ENCODE measurements at places on chromosomes 1 and 21. TPM values are rescaled to one million over a fixed set of nuclear protein-coding genes. Genes with fewer than 3 reads are reported as not detected.

DNA sequence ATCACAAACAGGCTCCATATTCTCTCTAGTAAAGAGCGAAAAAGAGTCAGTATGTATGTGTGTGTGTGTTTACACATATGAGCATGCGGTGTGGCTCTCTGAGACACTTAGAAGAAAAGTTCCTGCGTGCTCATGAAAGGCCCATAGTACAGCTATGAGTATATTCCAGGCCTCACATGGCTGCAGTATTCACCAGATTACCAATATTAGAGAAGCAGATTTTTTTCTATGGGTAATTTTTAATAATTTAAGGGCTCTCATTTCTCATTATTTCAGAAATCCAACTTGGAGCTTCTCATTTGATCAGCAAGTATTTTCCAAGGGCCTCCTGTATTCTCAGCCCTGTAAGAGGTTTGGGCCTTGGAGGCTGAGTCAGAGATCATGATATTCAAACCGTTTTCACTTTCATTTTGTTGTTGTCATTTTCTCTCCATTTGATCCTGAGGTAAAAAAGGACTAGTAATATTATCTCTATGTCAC is 232.9 kb upstream of the SGIP1 start:
- no peak overlapping the region for H3K27ac ChIP-seq
- H3K36me3 ChIP-seq, result no peaks in the 10 kb centered on the region
- no peak overlapping the region for H3K4me3 ChIP-seq
- H3K4me1 ChIP-seq, result no peaks in the 10 kb centered on the region

DNA sequence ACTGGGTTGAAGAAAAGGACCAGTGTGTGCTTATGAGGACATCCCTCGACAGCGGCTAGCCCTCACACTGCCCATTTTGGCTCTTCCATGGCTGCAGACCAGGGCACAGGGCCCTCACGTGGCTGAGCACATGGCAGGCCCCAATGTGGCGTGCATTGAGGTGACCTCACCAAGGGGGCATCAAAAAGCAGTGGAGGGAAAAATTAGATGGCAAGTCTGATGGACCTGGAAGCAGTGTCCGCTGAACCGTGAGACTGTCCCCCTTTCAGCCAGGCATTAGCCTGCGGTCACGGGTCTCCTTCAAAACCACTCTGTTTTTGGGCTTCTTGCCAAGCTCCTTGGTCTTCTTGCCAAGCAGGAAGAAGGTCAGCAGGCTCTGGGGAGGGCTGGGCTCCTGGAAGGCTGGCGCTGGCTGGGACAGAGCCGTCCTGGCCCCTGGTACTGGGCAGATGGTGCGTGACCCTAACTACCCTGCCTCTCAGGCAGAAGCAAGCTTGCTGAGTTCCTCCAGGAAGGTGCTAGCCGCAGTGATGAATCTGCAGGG is 30.8 kb downstream of the TRIM67 start:
- peaks cover 29% of the 10 kb centered on the region for H3K4me1 ChIP-seq
- H3K27ac ChIP-seq, result no peak overlapping the region
- H3K27me3 ChIP-seq, result no peaks in the 10 kb centered on the region
- H3K36me3 ChIP-seq, result peaks cover 12% of the 10 kb centered on the region

DNA sequence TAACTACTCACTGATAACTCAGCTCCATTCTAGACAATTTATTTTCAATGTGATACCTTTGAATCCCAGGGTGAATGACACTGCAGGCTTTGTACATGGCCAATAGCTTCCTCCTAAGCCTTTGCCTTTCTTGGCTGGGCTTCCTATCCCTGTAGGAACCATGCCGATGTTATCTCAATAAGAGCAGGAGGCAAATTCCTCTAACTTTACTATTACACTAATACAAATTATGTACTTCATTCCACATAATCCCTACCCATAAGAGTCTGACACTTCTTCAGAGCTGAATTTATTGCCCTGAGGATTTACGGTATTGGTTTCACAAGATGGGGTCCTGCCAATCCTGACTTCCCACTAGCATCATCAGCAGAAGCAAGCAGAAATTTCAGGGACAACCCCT is 14.0 kb downstream of the TGFBR3 start:
- H3K27me3 ChIP-seq, result no peaks in the 10 kb centered on the region
- H3K4me1 ChIP-seq, result no peaks in the 10 kb centered on the region
- no peak for DNase-seq
- H3K36me3 ChIP-seq, result no peaks in the 10 kb centered on the region

- no peak overlapping the region for H3K4me3 ChIP-seq
- no peaks in the 10 kb centered on the region for H3K4me1 ChIP-seq
- no peaks in the 10 kb centered on the region for H3K27me3 ChIP-seq
- DNase-seq, result no peak
- H3K36me3 ChIP-seq, result no peaks in the 10 kb centered on the region
These were observed 12.7 kb upstream of the TGFB2 start for GRCh38 chr1:218332416-218332815.

DNA sequence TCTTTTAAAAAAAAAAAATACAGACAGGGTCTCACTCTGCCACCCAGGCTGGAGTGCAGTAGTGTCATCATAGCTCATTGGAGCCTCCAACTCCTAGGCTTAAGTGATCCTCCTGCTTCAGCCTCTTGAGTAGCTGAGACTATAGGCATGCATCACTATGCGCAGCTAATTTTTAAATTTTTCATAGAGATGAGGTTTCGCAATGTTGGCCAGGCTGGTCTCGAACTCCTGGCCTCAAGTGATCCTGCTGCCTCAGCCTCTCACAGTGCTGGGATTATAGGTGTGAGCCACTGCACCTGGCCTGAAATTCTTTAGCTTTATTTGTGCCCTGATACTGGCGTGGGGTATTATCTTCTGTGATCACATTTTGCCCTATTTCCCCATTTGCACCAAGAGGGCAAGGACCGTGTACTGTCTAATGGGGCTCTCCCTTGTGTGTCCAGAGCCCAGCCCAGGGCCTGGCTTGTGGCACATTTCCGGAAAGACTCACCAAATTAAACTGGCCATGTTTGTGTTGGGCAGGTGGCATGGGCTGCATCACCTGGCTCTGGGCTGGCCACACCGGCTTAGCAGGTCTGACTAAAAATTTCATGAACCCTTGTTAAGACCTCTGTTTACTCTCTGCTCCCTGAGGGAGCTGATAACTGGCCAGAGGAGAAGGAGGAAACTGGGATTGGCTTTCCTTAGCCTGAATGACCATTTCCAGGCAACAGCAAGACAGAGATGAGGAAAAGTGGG is 32.2 kb downstream of the TRIM62 start:
- peaks cover 63% of the 10 kb centered on the region for H3K36me3 ChIP-seq
- no peaks in the 10 kb centered on the region for H3K27me3 ChIP-seq
- no peak for DNase-seq
- no peak overlapping the region for H3K27ac ChIP-seq
- peaks cover 49% of the 10 kb centered on the region for H3K4me1 ChIP-seq

GRCh38 chr1:229186373-229187056 is 84.4 kb upstream of the RAB4A start:
- no peaks in the 10 kb centered on the region for H3K4me1 ChIP-seq
- no peaks in the 10 kb centered on the region for H3K36me3 ChIP-seq
- no peak for DNase-seq
- no peaks in the 10 kb centered on the region for H3K27me3 ChIP-seq

- no peaks in the 10 kb centered on the region for H3K27me3 ChIP-seq
- no peak overlapping the region for H3K4me3 ChIP-seq
- H3K27ac ChIP-seq, result no peak overlapping the region
These were observed 161.1 kb downstream of the PIGK start for GRCh38 chr1:77057994-77058585.

DNA sequence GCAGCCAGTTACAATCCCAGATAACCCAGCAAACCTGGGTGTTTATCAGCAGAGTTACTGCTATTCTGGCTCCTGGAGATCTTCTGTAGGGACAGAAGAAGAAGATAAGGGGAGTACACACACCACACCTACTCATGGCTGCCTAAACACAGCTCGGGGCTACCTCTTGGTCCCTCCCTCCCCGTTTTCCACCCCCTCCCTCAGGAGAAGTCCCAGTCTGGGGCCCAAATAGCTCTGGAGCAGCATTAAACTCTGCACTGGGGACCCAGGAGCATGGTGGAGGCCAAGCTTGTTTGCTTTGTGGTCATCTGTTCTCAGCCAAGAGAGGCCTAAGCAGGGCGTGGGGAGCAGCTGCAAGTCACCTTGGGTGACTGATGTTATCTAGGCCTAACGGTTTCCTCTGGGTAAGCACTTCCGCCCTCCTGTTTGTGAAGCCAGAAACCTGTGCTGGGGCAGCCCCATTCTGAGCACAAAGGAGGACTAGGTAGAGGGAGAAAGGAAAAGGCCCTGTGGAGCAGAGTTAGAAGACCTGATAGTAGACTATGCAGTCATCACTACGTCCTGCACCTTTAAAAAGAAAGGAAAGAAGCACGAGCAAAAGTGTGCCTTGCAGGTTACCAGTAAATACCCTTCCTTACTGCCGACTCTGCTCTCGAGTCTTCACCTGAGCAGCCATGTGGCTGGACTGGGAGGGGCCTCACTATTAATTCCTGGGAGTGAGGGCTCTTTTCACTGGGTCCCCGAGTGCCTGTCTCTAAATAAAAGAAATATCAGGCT is 2.0 kb upstream of the RCSD1 start:
- no peak for DNase-seq
- no peak overlapping the region for H3K27ac ChIP-seq
- H3K4me3 ChIP-seq, result no peak overlapping the region
- H3K36me3 ChIP-seq, result no peaks in the 10 kb centered on the region

DNA sequence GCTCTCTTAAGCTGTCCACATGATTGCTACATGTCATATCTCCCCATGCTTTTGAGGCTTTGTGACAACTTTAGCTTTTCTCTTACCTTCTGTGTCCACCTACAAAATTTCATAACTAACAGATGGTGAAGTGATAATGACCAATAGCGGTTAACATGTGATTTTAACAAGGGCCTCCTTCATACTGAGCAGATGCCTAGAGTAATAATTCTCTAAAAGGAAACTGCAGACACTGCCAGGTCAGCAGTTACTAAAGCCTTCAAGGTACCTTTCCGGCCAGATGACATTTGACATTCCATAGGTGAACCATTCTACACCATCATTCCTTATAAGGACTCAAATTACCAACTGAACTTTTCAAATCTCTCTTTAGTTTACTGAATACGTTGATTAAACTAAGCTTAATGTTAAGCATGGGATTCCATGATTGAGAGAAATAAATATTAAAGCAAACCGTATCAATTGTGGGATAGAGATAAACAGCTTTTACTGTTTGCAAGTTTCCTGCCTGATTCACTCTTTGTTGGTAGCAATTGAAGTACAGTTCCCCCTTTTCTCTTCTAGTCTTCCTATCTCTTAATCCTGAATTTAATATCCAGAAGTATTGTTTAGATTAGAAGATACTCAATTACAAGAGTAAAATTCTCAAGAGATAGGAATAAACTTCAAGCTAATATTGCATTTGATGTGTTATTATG is 205.1 kb downstream of the PLA2G4A start:
- no peak overlapping the region for H3K27ac ChIP-seq
- no peak for DNase-seq
- H3K36me3 ChIP-seq, result no peaks in the 10 kb centered on the region

DNA sequence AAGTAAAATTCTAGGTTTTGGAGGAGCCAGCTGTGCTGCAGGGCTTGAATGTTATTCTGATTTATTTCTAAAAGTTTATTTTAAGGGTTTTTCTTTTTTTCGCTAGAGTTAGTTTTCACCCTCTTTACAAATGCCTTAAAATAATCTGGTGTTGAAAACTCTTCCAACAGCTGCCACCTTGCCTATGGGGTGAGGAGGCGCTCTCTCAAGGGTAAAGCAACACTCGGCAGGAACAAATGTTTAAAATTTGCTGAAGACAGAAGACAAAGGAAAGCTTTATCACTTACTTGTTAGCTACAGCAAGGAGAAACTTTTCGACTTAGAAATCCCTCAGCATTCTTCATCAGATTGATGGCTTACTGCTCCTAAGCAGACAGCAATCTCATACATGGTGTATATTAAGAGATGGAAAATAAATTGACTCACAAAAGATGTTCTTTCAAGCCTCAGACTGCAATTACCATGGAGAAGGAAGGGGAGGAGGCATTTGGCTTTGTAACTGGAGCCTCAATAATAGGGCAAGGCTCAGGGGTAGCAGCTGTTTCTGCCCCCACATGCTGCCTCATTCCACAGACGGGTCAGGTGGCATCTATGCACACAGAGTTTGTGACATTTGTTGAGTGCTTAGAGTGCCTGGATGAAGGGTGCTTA is 79.8 kb upstream of the RALGPS2 start:
- H3K4me3 ChIP-seq, result no peak overlapping the region
- DNase-seq, result peak; percentile 56
- H3K36me3 ChIP-seq, result no peaks in the 10 kb centered on the region
- peak overlapping the region; percentile 17 for H3K27ac ChIP-seq

GRCh38 chr1:193952778-193953374 is 766.5 kb upstream of the B3GALT2 start:
- H3K4me3 ChIP-seq, result no peak overlapping the region
- no peaks in the 10 kb centered on the region for H3K4me1 ChIP-seq
- no peaks in the 10 kb centered on the region for H3K27me3 ChIP-seq
- DNase-seq, result peak; percentile 46

- H3K27ac ChIP-seq, result no peak overlapping the region
- no peak for DNase-seq
- H3K4me1 ChIP-seq, result peaks cover 22% of the 10 kb centered on the region
- peaks cover 29% of the 10 kb centered on the region for H3K36me3 ChIP-seq
These were observed 3.2 kb downstream of the C1orf226 start for GRCh38 chr1:162384601-162385279.

DNA sequence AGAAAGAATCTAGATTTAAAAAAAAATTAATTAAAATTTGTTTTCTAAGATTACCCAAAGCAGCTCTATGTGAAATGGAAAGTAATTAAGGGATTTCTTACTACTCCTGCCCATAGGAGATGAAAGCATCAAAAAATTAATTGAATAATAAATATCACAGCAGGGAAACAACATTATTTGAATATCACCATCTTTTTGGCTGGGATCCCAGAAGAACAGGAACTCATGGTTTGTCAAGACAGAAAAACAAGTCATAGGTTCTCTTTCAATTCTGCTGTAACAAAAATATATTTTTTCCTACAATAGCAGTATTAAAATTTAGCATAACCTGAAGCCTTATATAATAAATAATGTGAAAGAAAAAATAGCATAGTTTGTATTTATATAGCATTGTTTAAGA is 1713.4 kb downstream of the NCAM2 start:
- H3K4me3 ChIP-seq, result no peak overlapping the region
- peak; percentile 20 for DNase-seq
- H3K36me3 ChIP-seq, result no peaks in the 10 kb centered on the region
- no peak overlapping the region for H3K27ac ChIP-seq
- no peaks in the 10 kb centered on the region for H3K4me1 ChIP-seq

- H3K27ac ChIP-seq, result peak overlapping the region; percentile 61
- H3K4me1 ChIP-seq, result peaks cover 57% of the 10 kb centered on the region
- H3K4me3 ChIP-seq, result peak overlapping the region; percentile 57
These were observed 1.0 kb upstream of the EFNA1 start for GRCh38 chr1:155126556-155127104.

GRCh38 chr1:103180660-103181059 is 72.3 kb upstream of the COL11A1 start:
- H3K4me1 ChIP-seq, result no peaks in the 10 kb centered on the region
- no peaks in the 10 kb centered on the region for H3K36me3 ChIP-seq
- peak; percentile 7 for DNase-seq

- H3K27ac ChIP-seq, result no peak overlapping the region
- H3K4me1 ChIP-seq, result no peaks in the 10 kb centered on the region
- no peak overlapping the region for H3K4me3 ChIP-seq
- H3K27me3 ChIP-seq, result no peaks in the 10 kb centered on the region
- DNase-seq, result no peak
- H3K36me3 ChIP-seq, result no peaks in the 10 kb centered on the region
These were observed 182.0 kb downstream of the AGBL4 start for GRCh38 chr1:49841767-49842166.

Gene RGS16
- total RNA-seq, result 13.1 TPM

Gene PHLDA3
- 14.4 TPM for total RNA-seq

Gene TBX15
- total RNA-seq, result 5.5 TPM

Gene NBL1
- total RNA-seq, result 62.1 TPM

Gene VAV3
- 12.1 TPM for total RNA-seq

Gene DAB1
- total RNA-seq, result 14.2 TPM

Gene C1orf185
- not detected for total RNA-seq
